ENCODE measurements at places on chromosomes 6 and 20.
A peak's percentile ranks its signal among the peaks of the same experiment; 100 is the strongest.

DNA sequence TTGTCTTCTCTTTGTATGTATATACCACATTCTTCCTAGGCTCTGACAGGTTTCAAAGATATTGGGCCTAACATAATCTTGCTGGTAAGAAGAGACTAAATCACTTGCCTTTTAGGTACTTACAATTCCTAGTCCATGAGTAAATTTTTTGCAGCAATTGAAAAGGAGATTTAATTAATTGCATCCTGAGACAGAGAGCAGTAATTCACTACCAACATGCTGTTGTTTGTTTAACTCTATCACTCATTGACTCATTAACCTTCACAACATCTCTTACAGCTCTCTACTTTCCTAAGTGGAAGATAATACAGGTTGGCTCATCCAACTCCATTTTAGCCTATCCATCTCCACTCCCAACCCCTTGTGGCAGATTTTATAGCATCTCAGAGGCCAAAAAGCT, 280.4 kb downstream of the ALDH8A1 start:
- DNase-seq = no peak

- DNase-seq = no peak
Measured at GRCh38 chr6:143176090-143177021, 115.7 kb downstream of the AIG1 start.

GRCh38 chr6:9825526-9825925, 589.3 kb downstream of the TFAP2A start:
- no peak for DNase-seq

GRCh38 chr20:8431538-8432434, 299.7 kb downstream of the PLCB1 start:
- DNase-seq = no peak

DNA sequence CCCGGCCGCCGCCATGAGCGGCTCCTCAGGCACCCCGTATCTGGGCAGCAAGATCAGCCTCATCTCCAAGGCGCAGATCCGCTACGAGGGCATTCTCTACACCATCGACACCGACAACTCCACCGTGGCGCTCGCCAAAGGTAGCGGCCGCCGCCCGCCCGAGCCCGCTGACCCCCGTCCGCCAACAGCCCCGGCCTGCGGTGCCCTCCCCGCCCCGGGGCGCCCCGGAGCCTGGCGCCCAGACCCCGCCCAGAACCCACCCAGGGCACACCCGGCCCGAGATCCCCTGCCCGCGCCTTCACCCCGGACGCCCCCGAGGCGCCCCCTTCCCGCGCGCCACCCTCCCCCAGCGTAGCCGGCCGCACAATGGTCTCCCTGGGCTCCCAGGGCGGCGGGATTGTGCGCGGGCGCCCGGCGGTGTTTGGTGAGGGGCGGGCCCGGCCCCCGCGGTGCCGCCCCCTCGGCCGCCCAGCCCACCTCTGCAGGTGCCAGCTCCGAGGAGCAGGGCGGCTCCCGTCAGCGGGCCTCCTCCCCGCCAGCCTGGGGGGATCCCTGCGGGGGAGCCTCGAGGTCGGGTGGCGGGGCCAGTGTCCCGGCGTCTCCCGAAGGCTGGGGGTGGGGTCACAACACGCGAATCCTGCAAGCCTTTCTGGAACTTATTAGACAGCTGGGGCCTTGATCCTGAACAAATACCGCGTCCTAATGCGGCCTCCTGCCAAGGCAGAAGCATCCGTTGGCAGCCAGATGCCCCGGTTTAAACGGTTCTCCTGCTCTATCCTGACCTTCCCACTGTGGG, 577 bp downstream of the LSM14B start:
- DNase-seq = no peak

GRCh38 chr20:36919715-36920333, 31.7 kb downstream of the SAMHD1 start:
- peak; percentile 18 for DNase-seq

DNA sequence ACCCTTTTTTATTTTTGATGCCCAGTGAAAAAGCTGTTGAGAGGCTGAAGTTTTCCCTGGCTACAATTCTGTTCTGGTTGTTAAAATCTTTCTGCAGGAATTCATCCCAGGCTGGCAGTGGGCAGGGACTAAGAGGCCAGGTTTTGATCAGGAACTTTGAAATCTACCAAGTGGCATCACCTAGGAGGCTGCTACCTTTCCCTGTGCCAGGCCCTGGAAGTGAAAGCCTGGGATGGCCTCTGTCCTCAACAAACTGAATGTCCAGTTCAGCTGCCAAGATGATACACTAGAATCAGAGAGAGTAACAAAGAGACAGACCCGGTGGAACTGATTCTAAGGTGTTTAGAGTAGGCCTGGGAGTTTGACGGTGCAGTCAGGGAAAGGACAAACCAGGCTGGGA, 596 bp downstream of the IYD start:
- no peak for DNase-seq

DNA sequence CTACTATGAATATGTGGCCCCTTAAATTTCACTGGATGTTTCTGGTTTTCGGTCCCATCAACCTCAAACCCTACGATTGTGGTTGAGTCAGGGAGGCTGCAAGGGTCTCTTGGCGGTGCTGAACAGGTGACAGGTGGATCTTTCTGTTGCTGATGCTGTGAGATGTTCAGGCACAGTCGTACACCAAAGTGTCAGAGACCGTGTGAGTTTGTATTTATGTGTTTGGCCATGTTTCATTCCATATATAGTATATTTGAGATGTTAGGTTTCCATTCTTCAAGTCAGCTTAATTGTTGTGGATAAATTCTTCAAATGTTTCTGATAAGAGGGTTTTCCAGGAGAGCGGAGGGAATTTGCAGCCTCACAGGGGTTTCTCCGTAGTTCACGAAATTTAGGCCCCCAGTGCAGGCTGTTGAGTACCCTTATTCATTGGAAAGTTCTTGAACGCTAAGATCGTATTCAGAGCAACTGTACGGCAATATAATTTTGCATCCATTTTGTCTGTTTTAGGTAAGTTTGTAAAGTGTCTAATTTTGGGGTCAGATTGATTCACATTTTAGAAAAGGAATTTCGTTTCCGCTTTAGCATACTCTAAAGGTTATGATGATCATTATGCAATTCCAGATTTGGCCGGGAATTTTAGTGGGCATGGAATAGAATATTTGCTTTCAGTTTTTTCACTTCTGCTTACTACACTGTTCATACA, 1.2 kb downstream of the TAB2 start:
- DNase-seq = no peak

DNA sequence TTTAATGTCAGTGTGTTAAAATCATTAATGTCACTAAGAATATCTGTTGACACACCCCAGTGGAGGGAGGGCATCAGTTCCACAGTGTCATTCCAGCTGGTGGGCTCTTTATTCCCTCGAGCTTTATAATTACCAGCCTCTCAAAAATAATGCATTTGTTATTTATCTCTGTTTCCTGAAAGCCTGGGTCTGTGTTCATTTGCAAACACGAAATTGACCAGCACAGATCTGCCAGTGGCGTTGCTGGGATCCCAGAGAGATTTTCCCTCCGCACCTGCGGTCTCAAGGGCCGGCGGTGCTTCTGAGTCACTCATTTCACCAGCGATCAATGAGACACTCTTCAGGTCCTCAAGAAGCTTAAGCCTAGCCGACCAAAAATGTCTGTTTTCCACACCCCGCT, 5.7 kb upstream of the PYGB start:
- DNase-seq = no peak
